Fibroblast of skin of abdomen (primary cell): ENCODE measurements at places on chromosomes 13 and 19.

GRCh38 chr13:20219577-20219976, 12.5 kb downstream of the GJB6 start:
- no peak for DNase-seq

- peak; percentile 22 for DNase-seq
Observed at GRCh38 chr19:18856385-18857126, 24.8 kb downstream of the UPF1 start.

DNA sequence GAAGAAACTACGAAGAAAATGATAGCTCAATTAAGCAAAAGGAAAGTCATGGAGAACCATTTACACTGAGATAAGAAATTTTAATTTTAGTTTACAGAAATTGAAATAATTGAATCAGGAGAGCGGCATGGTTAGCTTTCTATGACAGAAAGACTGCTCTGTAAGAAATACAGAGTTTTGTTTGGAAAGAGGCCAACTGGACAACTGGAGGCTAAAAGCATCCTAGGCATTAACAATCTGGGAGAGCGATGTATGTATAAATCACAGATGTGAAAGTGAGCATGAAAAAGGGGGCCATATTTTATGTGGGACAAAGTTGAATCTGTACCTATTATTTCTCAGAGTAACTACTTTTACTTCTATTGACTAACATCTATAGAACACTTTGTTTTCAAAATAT, 1608.8 kb upstream of the PCDH20 start:
- peak; percentile 30 for DNase-seq

DNA sequence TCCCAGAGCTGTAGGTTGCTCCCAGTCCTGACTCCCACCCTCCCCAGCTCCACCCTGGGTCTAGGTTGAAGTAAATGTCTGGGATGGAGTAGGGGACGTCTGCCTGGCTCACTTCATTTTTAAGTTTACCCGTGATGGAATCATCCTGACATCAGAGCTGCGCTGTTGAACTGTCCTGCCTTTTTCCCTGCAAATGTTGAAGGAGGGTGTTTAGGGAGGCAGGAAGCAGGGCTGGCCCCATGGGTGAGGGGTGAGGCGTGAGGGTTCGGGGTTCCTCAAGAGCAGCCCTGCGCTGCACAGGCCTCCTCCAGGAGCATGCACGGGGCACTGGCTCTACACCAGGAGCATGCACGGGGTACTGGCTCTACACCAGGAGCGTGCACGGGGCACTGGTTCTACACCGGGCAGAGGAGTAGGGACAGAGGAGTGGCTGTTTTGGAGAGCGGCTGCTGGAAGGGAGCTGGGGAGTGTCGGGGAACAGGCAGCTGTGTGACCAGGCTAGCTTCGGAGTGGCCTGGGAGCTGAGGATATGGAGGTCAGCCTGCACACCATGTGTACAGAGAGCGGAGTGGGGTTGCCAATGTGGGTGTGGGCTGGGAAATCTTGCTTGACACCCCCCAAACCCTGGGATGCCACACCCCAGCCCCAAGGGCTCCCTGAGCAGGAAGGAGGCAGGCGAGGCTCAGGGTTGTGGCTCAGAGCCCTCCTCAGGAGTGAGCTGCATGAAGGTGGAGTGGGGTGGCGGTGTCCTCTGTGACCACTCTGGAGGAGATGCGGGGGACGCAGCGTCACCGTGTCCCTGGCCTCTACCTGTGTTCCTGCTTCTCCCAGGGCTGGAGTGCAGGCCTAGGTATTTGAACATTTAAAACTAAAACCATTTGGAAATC, 63.3 kb downstream of the GPR12 start:
- DNase-seq, result no peak

DNA sequence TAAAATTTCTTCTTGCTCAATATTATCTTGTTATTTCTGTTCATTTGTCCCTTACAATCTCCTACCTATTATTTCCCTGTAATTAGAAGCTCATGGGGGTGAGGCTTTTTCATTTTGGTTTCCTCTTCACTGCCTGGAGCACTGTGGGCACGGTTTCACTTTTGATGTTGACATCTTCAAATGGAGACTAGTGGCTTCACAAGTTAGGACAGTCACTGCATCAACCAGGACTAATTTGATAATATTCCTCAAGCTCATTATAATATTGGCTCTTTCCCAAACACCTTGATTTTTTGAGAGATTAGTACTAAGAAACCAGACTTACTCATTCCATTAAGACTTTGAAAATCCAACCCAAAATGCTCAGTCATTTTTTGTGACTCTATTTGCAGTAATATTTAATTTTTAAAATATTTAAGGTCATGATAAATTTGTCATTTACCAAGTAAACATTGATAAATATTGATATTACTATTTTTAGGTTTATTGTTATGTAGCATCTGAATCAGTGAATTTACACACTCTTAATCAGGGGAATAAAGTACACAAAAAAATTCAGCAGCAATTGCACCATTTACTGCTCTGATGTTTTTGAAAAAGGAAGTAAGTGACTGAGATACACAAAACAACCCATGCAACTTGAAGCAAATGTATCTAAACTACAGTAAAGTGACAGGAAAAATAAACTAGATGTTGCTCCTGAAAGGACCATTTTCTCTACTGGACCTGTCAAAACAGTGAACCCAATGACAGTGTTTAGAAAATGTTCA, 28.8 kb upstream of the RCBTB2 start:
- DNase-seq, result no peak

DNA sequence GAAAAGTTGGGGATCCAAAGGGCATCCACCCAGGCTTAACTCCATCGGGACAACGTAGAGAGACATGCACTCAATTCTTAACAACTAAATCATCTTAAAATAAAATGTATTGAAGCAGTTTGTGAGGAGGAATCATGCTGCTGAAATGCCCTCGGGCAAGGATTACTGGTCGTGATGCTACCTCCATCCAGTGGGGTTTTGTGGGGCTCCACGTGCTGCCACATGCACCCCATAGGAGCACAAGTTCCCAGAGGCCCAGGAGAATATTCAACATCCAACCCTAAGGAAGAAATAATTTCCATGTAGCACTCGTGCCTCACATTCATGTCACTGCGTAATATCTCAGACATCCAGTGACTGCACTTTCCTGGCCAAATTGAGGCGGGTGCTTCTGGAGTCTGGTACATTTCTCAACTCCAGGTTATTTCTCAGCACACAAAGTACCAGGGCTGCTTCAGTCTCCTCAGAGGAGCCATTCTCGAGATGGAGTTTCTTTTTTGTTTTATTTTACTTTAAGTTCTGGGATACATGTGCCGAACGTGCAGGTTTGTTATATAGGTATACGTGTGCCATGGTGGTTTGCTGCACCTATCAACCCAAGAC, 429.8 kb downstream of the FOXO1 start:
- DNase-seq, result no peak

DNA sequence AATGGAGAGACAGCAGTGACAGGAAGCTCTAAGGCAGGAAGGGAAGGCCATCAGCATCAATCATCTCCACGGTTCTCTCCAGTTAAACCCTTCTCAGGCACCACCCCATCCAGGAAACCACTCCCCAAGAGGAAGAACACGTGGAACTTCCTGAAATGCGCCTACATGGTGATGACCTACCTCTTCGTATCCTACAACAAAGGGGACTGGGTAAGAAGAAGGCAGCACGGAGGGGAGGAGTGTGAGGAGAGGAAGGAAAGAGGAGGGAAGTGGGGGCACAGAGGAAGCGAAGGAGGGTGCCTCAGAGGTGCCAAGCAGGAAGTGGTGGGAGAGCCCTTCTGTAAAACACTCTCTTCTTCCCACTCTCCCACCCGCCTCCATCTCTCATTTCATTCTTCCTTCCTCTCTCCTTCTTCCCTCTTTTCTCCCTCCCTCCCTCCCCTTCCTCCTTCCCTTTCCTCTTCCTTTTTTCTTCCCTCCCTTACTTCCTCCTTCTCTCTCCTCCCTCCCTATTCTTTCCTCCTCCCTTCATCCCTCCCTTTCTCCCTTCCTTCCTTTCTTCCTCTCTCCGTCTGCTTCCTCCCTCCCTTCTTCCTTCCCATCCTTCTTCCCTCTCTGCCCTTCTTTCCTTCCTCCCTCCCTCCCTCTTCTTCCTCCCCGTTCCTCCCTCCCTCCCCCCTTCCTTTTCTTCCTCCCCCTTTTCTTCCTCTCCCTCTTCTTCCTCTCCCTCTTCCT, 12.6 kb downstream of the ZSCAN5A start:
- no peak for DNase-seq

- no peak for DNase-seq
Observed at GRCh38 chr13:99548448-99548847, 47.2 kb downstream of the TM9SF2 start.

GRCh38 chr13:31174018-31174417, 12.3 kb upstream of the HSPH1 start:
- peak; percentile 33 for DNase-seq

- no peak for DNase-seq
Observed at GRCh38 chr19:24040621-24041020, 46.4 kb upstream of the ZNF254 start.

DNA sequence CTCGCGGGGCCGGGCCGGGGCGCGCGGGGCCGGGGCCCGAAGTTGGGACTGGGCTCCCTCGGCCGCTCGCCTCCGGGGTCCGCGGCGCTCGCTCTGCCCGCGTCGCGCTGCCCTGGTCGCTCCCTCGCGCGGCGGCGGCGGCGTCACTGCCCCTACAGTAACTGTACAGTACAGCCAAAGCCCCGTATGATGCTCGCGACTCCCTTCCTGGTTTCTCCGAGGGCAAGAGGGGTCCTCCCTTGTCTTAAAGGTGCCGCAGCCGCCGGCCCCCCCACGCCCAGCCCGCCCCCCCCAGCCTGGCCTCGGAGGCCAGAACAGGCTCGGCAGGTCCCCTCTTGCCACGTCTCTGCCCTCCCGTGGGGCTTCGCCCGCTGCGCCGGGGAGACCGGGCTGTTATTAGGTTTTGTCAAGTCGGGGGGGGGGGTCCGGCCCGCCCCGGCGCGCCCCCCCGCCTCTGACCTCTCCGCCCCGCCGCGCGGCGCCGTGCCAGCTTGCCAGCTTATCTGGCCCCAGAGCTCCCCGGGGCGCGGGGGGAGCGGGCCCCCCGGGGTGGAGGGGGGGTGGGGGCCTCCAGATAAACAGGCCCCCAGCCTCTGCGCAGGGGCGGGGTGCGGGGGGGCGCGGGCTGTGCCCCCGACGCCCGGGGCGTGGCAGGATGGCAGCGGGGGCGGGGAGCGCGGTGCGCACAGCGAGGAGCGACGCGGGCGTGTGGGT, at the start of gene ZBTB7A:
ZBTB7A (minus strand) TSS at position 218 of the 714 bp plus-strand sequence. CDS start 11,667 bp downstream, outside the sequence.
- peak; percentile 77 for DNase-seq

- peak; percentile 89 for DNase-seq
Observed at GRCh38 chr13:43374621-43375020, 351.2 kb downstream of the DNAJC15 start.
